B cell (primary cell): ENCODE measurements at places on chromosomes 6 and 20. TPM values are rescaled to one million over a fixed set of nuclear protein-coding genes. Genes with fewer than 3 reads are reported as not detected.

Gene SAPCD1
- polyA plus RNA-seq: 12.9 and 21.5 TPM in 2 replicates

Gene APOM
- polyA plus RNA-seq: 11.6 and 11.9 TPM in 2 replicates

Gene TJAP1
- 70.7 and 79.3 TPM in 2 replicates for polyA plus RNA-seq

Gene ZDHHC14
- 4.5 and 8.8 TPM in 2 replicates for polyA plus RNA-seq

Gene TREM1
- polyA plus RNA-seq: 1.5 and 1.9 TPM in 2 replicates

Gene UFL1
- 6.2 and 8.9 TPM in 2 replicates for polyA plus RNA-seq

Gene PDYN
- not detected in 2 replicates for polyA plus RNA-seq

Gene SNAP25
- 0.27 TPM in 1 of 2 replicates, not detected in the other for polyA plus RNA-seq

Gene IL17A
- not detected in 2 replicates for polyA plus RNA-seq

Gene FABP7
- polyA plus RNA-seq: not detected in 2 replicates

Gene NRSN1
- polyA plus RNA-seq: not detected in 2 replicates

Gene LY6G6C
- 0.13 and 0.30 TPM in 2 replicates for polyA plus RNA-seq

Gene IMPG1
- polyA plus RNA-seq: not detected in 2 replicates

Gene CCN5
- not detected in 2 replicates for polyA plus RNA-seq

Gene DLGAP4
- 53.5 and 87.8 TPM in 2 replicates for polyA plus RNA-seq

Gene C6orf132
- not detected in 2 replicates for polyA plus RNA-seq

Gene MAFB
- 1.3 and 1.6 TPM in 2 replicates for polyA plus RNA-seq

Gene APOBEC2
- polyA plus RNA-seq: not detected in 2 replicates

Gene ZNF831
- 1.7 and 2.4 TPM in 2 replicates for polyA plus RNA-seq

Gene STAU1
- 15.4 and 24.7 TPM in 2 replicates for polyA plus RNA-seq

Gene POU5F1
- 0.26 and 0.88 TPM in 2 replicates for polyA plus RNA-seq

Gene TNFRSF6B
- polyA plus RNA-seq: 6.7 and 7.8 TPM in 2 replicates

Gene HAO1
- polyA plus RNA-seq: not detected in 2 replicates

Gene SUMO4
- polyA plus RNA-seq: 0.18 and 0.22 TPM in 2 replicates

Gene WFDC13
- polyA plus RNA-seq: not detected in 2 replicates

Gene CTAGE9
- not detected in 2 replicates for polyA plus RNA-seq

Gene NRN1
- 0.40 and 0.51 TPM in 2 replicates for polyA plus RNA-seq

Gene MAS1
- not detected in 2 replicates for polyA plus RNA-seq

Gene GRM1
- not detected in 2 replicates for polyA plus RNA-seq

Gene PLEKHG1
- 66.2 and 119 TPM in 2 replicates for polyA plus RNA-seq

Gene PLCG1
- polyA plus RNA-seq: 72.4 and 101 TPM in 2 replicates

Gene DYNLT1
- 62.6 and 95.9 TPM in 2 replicates for polyA plus RNA-seq

Gene OR2H1
- not detected in 2 replicates for polyA plus RNA-seq
